D721Med (cell line): ENCODE measurements at places on chromosomes 4 and X.

GRCh38 chrX:97854086-97854485, 970.4 kb downstream of the RPA4 start:
- no peak for DNase-seq

GRCh38 chr4:13605330-13605729, 22.2 kb downstream of the BOD1L1 start:
- DNase-seq, result no peak

- peak; percentile 62 for DNase-seq
Observed at GRCh38 chrX:53088136-53088974, 5.6 kb upstream of the KANTR start.

DNA sequence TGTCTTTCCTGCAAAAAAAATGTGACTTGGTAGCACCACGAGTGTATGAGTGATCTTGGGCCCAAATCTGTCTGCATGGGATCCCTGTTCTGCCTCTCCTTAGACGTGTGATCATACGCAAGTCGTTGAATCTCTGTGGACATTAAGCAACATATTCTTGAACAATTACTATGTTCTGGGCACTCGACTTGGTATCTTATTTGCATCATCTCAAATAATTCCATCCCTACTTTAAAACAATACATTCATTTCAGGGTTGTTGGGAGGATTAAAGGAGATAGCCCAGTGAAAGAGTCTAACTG, 145.4 kb upstream of the CPEB2 start:
- DNase-seq, result no peak

DNA sequence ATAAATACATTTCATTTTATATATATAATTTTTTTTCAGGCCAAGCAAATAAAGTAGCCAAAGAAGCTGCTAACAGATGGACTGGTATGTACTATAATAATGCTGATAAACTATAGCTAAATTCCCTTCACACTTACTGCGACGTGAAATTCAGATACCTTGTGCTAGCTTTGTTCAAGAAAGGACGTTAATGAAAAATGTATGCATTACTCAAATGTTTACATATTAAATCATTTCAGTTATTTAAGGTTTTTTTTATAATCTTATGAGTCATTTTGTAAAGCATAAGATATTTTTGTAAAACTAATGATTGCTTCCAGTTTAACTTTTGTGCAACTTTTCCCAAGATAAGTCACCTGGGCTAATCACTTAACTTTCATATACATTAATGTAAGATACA, 57.2 kb upstream of the TMEM131L start:
- DNase-seq, result no peak

DNA sequence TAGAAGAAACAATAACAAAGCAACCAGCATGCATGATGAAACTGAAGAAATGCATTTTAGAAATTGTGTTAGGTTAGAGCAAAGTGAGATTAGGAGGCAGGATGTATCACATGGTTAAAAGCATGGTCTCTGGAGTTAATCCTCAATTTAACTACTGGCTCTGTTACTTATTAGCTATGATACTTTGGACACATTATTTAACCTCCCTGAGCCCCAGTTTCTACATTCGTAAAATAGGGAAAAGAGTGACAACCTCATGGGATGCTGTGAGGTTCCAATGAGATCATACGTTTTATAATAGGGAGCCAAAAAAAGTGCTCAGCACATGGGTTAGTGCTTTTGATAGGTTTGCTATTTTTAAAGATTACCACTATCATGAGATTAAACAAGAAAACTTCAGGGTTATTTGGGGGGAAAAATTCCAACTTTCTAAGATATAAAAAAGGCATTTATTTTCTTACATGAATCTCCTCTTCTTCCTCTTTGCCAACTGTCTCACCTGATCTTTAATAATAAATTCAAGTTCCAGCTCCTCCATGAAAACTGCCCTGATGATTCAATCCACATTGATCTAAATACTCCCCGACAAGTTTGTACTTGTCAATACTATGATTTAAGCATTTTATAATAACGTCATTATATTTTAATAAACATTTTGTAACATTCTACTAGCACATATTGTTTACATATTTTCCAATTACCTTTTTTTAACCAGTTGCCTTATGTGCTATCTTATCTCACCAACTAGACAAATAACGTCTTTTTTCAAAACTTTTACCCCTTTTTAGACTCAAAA, 4.6 kb downstream of the SEC31A start:
- DNase-seq, result no peak

- DNase-seq, result no peak
Observed at GRCh38 chr4:178027796-178028195, 585.6 kb upstream of the AGA start.

- DNase-seq, result no peak
Observed at GRCh38 chrX:136397001-136397400, 90.7 kb upstream of the BRS3 start.

DNA sequence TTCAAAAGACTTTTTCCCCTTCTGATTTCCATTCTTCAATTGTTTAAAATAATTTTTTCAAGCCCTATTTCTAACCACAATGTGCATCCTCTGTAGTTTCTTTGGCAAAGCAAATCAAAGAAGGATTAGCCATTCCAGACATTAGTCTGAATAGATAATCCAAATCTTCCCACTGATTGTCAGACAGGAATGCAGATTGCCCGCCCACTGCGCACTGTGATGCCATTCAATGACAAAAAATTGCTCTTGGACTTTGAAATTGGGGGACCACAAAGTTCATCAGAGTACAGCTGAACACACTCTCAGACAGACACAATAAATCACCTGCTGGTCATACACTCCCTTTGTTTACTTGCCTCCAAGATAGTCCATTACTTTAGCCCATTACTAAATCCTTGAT, 216.5 kb upstream of the DKK2 start:
- no peak for DNase-seq

DNA sequence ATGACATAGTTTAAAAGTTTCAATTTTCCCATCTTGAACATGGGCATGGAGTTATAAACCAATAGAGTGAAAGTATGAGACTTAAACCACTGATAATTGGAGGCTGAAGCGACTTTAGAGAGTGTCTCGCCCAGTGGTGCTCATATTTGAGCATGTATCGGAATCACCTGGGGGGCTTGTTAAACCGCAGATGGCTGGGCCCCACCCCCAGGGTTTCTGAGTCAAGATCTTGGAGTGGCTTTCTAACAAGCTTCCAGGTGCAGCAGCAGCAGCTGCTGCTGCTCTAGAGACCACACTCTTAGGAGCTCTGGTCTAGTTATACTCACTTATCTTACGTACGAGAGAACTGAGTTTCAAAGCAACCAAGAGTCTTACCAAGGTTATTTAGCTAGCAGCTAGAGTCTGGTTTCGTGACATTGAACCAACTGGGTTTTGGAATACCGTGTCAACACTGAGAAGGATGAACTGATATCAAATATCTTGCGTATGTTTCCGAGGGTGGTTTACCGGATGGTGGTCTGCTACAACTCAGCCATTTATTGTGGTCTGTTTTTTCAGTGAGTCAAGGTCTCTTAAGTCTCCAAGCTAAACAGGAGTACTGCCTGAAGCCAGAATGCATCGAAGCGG, 5.9 kb downstream of the PHEX start:
- DNase-seq, result no peak

- DNase-seq, result no peak
Observed at GRCh38 chr4:162154862-162155540, 8.8 kb downstream of the FSTL5 start.

- DNase-seq, result no peak
Observed at GRCh38 chr4:3781193-3781886, 15.2 kb downstream of the ADRA2C start.

DNA sequence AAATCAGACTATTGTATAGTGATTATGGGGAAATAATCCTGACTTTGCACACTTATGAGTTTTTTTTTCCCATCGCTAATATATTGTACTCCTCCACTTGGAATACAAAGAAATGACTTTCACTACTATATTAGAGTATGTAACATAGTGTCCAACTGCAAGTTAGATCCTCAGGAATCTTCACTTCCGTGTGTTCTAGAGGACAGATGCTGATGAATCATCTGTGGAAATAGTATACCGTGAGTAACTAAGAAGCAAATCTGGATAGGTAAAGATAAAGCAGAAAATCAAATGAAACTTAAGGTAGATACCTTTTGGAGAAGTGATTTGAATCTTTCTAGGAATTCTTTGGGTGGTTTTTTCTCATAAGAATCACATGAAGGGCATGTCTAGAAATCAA, 8.3 kb downstream of the IL21 start:
- no peak for DNase-seq

DNA sequence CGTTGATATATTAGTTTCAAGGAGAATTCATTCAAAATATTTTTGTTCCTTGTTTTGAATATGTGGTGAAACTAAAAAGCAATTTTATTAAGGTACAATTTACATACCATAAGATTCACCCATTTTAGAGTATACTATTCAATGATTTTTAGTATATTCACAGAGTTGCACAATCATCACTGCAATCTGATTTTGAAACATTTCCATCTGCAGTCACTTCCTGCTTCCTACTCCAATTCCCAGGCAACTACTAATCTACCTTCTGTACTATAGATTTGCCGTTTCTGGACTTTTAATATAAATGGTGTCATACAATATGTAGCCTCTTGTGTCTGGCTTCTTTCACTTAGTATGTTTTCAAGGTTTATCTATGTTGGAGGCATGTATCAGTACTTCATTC, 71.3 kb downstream of the SLC9A7 start:
- DNase-seq, result no peak

DNA sequence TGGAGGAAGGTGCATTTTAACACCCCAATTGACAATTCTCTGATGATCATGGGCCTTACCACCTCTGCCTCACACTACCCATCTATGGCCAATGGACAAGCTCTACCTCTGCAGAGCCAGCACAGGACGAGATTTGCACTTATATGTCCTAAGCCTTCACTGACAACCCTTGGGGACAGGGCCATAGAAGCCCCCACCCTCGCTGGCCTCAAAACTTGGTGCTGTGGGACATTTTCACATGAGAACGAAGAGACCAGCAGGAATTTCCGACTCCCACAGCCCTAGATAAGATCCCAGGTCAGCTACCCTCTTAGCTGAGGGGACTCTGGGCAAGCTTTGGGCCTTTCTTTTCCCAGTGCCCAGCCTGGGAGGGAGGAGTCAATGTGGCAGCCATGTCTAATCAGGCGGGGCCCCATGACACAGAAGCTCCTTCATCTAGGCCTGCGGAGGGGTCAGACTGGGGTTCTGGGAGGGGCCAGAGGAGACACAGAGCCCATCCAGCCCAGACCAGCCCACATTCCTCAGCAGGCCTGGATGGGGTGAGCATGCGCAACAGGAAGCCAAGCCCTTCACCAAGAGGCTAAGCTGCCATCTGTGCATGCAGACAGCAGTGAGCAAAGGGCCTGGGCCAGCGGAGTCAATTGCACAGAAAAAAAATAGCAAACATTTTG, 12.1 kb downstream of the PJA1 start:
- no peak for DNase-seq

GRCh38 chr4:99998062-99998867, 48.2 kb upstream of the H2AZ1 start:
- no peak for DNase-seq

- DNase-seq, result no peak
Observed at GRCh38 chr4:1299301-1299860, 9.7 kb downstream of the MAEA start.

DNA sequence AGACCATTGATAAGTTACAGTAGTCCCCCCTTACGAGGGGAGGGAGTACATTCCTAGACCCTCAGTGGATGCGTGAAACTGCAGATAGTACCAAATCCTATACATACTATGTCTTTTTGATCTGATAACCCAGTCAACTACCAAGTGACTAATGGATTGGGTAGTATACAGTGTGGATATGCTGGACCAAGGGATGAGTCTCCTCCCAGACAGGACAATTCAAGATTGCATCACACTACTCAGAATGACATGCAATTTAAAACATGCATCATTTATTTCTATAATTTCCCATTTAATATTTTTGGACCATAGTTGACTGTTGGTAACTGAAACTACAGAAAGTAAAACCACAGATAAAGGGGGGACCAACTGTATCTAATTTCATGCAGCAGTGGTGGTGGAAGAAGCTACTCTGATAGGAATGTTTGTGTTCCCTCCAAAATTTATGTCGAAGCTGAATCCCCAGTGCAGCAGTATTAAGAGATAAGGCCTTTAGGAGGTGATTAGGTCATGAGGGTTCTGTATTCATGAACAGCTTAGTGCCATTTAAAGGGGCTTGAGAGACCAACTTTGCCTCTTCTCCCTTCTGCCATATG, 11.9 kb downstream of the HADH start:
- no peak for DNase-seq

DNA sequence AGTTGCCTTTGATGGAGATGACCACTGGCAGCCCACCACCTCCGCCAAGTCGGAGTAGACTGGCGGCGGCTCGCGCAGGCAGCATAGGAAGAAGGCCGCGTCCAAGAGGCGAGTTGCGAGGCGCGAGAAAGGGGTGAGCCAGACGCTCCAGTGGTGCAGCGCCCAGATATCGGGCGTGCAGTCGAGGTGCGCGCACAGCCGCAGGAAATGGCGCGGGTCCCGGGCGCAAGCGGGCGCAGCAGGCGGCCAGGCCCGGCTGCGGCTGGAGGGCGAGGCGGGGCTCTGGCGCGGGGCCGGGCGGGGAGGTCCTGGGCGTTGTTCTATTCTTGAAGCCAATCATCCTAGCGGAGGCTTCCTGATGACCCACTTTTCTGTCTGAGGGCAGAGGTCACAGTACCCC, 13.2 kb upstream of the PGRMC1 start:
- DNase-seq, result no peak

DNA sequence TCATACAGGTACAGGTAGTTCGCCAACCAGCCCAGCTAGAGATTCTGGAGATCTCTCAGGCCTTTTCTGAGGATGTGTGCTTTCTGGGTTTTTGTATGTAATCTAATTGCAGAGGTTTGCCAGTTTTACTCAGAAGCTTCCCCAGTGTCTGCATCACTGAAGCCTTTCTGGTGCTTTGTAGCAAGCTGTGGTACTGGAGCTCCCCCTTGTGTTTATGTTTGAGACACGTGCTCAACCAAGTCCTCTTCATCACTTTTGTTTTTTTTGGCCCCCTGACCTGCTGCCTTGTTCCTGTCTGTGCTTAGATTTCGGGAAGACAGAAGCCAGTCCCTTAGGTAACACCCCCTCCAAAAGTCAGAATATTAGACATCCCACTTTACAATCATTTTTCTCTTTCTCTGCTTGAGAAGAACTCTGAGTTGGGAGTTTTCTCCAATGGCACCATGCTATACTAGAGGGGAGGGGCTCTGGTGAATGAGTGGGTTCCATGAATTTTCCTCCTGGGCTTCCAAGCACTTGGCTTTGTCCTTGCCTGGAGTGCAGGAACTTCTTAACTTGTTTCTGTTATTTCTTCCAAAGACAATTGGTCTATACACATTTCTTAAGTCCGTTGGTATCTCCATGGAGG, 128.4 kb upstream of the TBC1D9 start:
- DNase-seq, result no peak

GRCh38 chr4:12472087-12472486, 1012.1 kb downstream of the RAB28 start:
- DNase-seq, result no peak

GRCh38 chrX:31036895-31037294, 34.9 kb downstream of the FTHL17 start:
- DNase-seq, result no peak

- no peak for DNase-seq
Observed at GRCh38 chr4:19025031-19025430, 1003.5 kb upstream of the LCORL start.

DNA sequence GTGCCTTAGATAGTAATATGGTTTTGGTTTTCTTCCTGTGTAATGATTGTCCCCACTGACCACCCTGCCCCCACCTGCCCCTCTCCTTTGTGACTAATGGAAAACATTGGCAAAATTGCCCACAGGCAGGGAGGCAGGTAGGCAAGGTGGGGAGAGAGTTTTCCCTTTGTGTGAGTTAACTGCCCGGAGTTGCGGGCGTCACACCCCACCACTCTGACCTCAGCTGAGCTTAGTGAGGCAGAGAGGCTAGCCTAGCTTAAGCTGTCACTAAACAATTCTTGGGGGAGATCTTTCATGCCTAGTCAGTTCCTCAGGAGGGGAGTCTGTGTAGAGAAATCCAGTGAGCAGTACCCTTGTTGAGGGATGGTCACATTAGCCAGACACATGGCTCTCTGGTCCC, 245.3 kb downstream of the BCOR start:
- no peak for DNase-seq
